ENCODE measurements at places on chromosomes 2 and 18.

DNA sequence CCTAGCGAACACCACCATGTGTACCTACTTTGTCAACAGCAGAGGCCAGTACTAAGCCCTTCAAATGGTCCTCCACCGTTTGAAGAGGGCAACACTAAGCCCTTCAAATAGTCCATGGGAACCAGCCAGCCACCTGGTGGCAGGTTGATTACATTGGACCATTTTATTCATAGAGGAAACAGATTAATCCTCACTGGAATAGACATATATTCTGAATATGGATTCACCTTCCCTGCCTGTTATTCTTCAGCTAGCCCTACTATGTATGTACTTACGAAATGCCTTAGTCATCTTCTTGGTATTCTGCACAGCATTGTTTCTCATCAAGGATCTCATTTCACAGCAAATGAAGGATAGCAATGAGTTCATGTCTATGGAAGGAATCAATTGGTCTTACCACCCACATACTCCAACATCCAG lies 10.0 kb upstream of the ZNF396 start:
- DNase-seq = no peak

DNA sequence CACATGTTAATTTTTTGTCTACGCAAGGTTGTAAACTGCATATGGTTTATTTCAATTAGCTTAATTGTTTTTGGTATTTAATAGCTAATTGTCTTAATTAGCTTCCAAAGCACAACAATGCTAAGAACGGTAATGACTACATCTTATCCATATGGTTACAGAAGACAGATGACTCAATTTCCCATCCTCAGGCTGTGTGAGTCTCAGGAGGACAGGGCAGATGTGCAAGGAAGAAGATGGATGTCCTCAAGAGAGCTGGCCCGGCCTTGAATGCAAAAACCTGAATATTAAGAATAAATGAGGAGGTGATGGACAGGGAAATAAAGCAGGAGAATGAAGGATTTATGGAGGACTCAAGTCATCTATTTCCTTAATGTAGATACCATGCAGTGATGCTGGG lies 31.4 kb downstream of the SLC4A3 start:
- DNase-seq = no peak

- DNase-seq = peak; percentile 61
Observed at GRCh38 chr2:201127570-201127969, 11.6 kb downstream of the CFLAR start.

DNA sequence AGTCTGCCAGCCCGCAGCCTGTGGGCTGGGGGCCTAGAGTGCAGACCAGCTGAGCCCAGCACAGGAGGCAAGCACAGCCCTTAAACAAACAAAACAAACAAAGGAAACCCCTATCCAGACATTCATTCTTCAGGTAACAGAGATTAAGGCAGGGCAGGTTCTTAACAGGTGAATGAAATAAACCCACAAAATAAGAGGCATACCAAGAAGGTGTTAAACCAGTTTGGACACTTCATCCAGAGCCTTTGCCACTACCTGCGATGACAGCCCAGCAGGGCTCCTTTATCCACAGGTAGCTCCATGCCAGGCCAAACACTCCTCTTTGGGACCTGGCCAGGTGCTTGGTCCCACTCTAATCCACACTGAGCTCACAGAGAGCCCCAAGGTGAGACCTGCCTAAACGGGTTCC lies 209.7 kb upstream of the SIX2 start:
- DNase-seq = no peak

DNA sequence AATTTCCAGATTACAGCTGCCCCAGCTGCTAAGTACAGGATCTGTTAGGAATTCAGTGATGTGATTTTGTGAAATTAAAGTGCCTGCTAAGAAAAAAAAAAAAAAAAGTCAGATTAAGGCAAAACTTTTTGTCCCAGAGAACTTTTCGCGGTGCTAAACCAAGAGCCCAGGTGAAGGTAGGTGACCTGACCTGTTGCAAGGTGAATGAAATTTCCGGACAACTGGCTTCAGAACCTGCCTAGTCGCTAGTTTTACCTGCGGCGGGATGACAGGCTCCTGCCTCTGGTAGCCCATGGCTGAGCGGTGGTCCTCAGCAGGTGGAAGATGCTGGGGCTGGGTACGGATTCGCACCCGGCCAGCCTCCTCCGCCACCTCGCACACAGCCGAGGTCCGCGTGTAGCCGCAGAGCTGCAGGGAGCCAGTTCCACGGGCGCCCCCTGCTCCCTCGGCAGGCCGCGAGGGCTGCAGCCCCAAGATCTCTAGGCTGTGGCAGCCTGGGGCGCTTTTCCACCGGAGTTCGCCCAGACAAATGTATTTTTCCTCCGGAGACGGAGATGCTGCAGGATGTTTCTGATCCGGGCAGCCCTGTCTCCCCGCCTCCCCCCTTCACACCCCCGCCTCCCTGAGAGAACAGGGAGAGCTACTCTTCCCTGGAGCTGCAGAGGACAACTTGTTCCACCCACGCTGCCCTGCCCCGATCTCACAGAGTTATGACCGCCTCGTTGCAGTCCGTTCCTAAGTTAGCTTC lies at the start of gene SLC38A11:
SLC38A11 (minus strand) TSS at position 572 of the 748 bp plus-strand sequence; CDS start at position 294, 278 bp downstream.
- DNase-seq = no peak

DNA sequence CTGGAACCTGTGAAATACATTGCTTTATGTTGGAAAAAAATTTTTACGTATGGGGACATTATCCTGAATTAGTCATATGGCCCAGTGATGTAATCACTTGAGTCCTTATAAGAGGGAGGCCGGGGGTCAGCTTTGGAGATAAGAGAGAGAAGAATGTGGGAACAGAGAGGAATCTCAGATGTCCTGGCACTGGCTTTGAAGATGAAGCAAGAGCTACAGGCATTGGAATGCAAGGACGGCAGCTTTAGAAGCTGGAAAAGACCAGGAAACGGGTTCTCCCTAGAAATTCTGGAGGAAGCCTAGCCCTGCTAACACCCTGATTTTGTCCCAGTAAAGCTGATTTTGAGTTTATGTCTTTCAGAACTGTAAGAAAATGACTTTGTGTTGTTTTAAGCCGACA lies 1129.9 kb upstream of the GYPC start:
- DNase-seq = no peak

DNA sequence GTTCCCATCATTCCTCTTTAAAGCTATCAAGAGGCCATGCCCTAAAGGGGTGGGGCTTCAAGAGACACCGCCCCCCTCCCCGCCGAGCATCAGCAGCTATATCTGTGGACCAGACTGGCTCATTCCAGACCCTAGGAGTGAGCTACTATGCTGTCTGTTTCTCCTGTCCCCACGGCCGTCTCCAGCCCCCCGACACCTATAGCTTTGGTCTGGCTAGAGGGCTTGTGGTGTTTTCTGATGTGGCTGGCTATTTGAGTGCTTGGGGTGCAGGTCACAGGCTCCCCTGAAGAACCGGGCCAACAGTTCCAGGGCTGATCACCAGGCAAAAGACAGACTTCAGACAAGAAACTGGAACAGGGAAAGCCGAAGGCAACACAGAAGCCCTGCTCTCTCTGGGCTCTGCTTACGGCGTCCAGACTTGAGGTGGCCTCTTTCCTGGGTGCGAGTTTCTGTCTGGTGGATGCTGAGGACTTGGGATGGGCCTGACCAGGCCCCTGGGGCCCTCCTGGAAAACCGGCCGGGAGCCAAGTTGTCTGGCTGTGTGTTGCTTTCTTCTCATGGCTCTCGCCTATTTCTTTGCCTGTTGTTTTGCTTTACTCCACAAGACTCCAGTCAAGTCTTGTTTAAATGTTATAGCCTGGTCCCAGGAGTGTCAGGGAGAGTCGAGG lies 83.6 kb downstream of the KLHL29 start:
- DNase-seq = no peak

DNA sequence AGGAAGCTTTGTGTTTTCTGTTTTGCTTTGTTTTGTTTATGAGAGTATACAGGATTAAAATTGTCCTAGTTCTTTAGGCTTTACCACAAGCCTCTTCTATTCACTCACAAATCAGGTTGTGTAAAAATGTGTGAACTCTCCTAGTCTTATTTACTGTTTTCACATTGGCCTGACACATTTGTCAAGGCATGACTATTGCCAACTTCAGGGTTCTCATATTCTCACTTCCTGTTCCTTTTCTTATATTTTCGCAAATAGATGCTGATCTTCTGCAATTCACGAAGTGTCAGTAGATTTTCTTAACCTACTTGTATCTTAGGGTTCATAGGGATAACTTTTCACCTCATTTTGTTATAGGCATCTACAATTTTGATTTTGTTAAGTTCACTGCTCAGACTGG lies 67.1 kb downstream of the CCDC102B start:
- no peak for DNase-seq

GRCh38 chr18:61666876-61667590 lies 225.8 kb downstream of the RNF152 start:
- DNase-seq = no peak

GRCh38 chr18:73987247-73987980 lies 160.2 kb downstream of the FBXO15 start:
- DNase-seq = no peak

DNA sequence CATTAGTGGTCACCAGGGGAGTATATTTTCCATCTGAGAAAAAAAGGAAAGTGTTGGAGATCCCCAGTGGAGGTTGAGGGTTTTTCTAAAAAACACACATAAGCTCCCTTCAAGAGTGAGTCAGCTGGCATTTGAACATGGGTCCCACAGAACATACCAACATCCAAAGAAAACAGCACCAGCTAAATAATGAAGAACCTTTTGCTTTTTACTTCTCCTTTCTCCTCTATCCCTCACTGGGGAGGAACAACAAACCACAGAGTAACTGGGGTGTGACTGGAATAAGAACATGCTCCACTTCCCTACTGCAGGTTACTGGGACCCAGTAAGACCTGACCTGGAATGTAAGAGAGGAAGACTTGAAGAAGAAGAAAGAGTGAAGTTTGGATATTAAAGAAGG lies 56.5 kb upstream of the RAPH1 start:
- no peak for DNase-seq

GRCh38 chr2:235087832-235088495 lies 136.1 kb downstream of the SH3BP4 start:
- no peak for DNase-seq

GRCh38 chr2:8799004-8799403 lies 38.4 kb downstream of the KIDINS220 start:
- DNase-seq = no peak

DNA sequence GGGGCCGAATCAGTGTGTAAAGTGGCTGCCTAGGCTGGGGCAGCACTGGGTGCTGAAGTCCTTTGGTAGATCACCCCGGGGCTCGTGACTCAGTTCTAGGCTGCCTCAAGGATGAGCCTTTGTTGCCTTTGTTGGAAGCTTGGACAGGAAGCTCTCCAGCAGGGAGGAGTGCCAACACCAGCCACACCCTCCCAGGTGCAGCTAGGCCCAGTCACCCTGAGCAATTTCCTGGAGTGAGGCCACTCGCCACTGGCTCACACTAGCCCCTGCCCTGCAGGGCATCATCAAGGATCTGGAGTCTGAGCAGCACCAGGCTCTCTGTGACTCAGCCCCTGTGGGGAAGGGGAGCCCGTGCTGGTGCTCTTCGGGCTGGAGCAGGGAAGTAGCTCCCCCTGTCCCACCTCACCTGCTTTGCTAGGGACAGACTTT lies 6.7 kb upstream of the SDC1 start:
- DNase-seq = no peak

- DNase-seq = no peak
Observed at GRCh38 chr2:1130922-1131321, 180.3 kb downstream of the SNTG2 start.

GRCh38 chr2:221574231-221574570 lies 2.1 kb upstream of the EPHA4 start:
- no peak for DNase-seq

GRCh38 chr2:197185676-197186075 lies 124.9 kb downstream of the ANKRD44 start:
- no peak for DNase-seq

DNA sequence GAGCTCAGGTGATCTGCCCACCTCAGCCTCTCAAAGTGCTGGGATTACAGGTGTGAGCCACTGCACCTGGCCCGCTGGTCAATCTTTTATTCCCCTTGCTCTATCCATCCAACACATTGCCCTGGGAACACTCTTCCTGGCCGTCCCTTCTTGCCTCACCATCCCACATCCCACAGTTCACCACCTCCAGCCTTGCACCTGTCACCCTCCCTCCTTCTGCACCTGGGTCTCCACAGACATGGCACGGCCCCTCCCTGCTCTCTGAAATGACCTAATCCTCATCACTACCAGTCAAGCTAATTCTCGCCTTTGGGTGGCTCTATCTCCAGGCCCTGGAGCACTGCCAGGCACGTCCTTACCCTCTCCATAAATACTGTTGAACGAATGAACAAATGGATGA lies 116.9 kb upstream of the TEX51 start:
- DNase-seq = no peak

GRCh38 chr2:7196883-7197282 lies 279.7 kb downstream of the RNF144A start:
- DNase-seq = no peak

DNA sequence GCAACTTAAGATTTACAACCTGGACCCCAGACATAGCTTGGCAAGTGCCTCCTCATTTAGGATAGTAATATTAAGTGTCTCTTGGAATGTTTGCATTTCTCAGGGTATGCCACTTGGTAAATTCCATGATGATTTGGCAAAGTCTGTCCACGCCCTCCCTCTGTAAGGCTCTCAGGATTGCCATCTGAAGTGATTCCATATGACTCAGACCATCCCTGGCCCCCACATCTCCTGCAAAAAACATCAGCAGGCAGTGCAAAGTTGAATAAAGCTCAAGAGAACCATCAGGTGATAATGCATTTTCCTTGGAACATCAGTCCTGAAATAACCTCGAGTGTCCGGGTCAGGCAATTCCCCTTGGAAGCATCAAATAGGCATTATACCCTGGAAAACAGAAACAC lies 27.1 kb upstream of the PIEZO2 start:
- no peak for DNase-seq

GRCh38 chr18:35749701-35750100 lies 168.2 kb downstream of the GALNT1 start:
- DNase-seq = no peak

DNA sequence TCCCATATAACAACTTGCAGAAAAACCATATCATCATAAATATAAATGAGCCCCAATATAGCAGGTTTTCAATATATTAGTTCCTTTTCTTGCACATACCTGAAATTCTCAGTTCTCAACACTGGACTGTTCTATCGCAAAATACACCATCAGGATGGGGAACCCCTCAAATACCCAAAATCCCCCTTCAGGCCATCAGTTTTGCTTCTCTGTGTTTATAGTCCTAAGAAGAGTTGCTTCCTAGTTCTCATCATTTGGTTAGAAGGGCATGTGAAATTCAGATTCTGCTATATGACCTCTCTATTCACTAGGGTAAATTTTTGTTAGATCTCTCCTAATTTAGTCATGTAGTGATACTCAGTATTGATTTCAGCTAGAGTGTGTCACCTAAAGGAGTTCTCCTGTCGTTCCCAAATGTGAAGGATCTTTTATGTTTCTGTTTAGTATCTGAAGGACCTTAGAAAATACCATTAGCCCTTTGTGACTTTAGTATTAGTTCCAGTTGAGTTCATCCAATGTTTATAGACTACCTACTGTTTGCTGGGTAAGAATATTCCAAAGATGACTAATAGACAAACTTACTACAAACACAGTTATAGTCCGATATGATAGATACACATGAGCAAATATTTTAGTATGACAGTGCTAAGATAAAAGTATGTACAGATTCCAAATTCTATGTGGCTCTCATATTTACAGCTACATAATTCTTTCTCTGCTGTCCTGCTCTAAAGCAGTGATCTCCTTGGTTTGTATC lies 115.8 kb downstream of the TTC27 start:
- no peak for DNase-seq
